ENCODE measurements at places on chromosomes 12 and 14. TPM values are rescaled to one million over a fixed set of nuclear protein-coding genes. Genes with fewer than 3 reads are reported as not detected.

DNA sequence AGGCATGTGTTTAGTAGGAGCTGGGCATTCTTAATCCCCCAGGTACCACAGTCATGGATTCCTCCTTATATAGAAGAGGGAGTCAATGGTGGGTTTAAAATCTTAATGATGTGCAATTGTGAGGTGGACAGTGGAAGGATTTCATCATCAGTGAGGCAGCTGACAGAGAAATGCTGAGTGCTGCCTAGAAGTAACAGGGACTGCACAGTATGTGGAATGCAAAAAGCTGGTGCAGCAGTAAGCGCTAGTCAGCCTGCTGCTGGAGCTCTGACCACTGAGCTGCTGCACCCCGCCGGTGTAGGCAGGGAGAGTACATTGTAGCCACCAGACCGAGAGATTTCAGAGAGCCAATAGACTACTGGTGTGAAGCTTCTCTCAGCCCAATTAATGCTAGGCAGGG lies 80.5 kb upstream of the DACT1 start:
- no peak overlapping the region for H3K27ac ChIP-seq
- H3K27me3 ChIP-seq = peaks cover 2% of the 10 kb centered on the region
- DNase-seq = no peak
- H3K4me3 ChIP-seq = no peak overlapping the region
- H3K4me1 ChIP-seq = peaks cover 13% of the 10 kb centered on the region

GRCh38 chr14:93120517-93120916 lies 4.8 kb upstream of the ITPK1 start:
- H3K27me3 ChIP-seq = peaks cover 11% of the 10 kb centered on the region
- no peaks in the 10 kb centered on the region for H3K36me3 ChIP-seq
- no peak overlapping the region for H3K27ac ChIP-seq
- no peak for DNase-seq
- H3K4me3 ChIP-seq = no peak overlapping the region

KIF5A gene
- total RNA-seq = 0.46 TPM

DNA sequence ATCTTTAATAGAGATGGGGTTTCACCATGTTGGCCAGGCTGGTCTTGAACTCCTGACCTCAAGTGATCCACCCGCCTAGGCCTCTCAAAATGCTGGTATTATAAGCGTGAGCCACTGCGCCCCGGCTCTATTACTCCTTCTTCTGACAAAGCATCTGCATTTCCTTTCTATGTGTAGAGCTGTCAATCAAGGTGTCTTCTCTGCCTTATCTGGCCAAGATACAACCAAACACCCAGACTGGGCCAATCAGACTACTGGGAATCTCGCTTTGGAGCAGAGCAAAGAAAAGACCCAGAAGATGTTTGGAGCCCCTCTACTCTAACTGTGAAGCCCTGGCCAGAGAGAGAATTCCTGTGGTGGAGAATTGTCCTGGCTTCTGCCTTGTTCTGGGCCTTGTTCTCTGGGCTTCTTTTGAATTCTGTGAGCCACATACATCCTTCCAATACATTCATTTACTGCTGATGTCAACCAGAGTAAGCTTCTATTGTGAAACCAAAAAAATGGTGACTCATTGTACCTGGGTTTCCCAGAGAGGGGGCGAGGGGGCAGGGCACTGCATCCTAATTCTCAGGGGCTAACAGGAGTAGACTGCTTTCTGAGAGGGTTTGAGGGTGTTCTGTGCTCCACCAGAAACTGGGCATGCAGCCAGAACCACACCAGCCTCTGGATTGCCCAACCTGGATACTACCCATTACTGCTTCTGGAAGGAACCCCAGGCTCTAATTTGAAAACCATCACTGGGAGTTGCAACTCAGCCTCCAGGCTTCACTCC lies 18.8 kb upstream of the FLVCR2 start:
- no peak overlapping the region for H3K27ac ChIP-seq
- H3K4me3 ChIP-seq = no peak overlapping the region
- DNase-seq = no peak
- H3K36me3 ChIP-seq = peaks cover under 1% of the 10 kb centered on the region

- H3K27ac ChIP-seq = no peak overlapping the region
- H3K27me3 ChIP-seq = no peaks in the 10 kb centered on the region
- no peak for DNase-seq
- peaks cover 9% of the 10 kb centered on the region for H3K36me3 ChIP-seq
- H3K4me1 ChIP-seq = no peaks in the 10 kb centered on the region
- H3K4me3 ChIP-seq = no peak overlapping the region
Observed at GRCh38 chr12:94404854-94405253, 54.8 kb downstream of the CEP83 start.
